ENCODE measurements at places on chromosomes 12 and 14.
A peak's percentile ranks its signal among the peaks of the same experiment; 100 is the strongest.

GRCh38 chr12:113831016-113831415, 135.1 kb downstream of the RBM19 start:
- DNase-seq, result no peak

DNA sequence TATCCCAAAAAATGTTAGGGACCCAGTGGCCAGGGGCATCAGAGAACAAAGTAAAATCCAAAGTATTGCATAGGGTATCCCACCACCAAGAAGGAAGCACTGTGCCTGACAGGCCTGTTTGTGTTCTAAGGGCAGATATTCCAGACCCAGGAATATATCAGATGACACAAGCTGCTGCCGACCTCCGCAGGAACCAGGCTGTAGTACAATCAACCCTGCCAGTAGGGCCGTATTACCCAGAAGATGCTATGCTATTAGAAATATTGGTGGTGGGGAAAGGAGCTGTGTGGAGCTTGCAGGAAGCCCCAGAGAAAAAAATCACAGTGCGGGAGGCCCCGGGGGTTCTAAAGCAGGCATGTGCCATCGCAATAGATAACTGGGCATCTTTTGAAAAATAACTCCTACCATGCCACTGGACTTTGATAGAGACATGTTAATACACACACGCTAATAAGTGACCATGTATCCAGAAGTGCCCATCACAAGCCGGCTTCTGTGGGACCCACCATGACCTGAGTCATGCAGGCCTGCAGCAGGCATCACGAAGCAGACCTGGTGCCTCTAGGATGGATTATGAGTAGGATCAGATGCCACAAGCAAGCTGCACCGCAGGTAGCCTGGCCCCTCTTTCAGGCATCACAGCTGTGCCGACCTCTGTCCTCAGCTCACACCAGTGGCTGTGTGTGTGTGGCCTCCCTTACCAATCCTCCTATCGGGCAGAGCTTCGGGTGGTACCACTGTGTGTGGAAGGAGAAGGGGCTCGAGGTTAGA, 242.7 kb downstream of the BCL11B start:
- DNase-seq, result no peak

- DNase-seq, result no peak
These were observed 108.0 kb downstream of the KITLG start for GRCh38 chr12:88472248-88472647.

- no peak for DNase-seq
These were observed 26.2 kb downstream of the MEG3 start for GRCh38 chr14:100851946-100852620.

DNA sequence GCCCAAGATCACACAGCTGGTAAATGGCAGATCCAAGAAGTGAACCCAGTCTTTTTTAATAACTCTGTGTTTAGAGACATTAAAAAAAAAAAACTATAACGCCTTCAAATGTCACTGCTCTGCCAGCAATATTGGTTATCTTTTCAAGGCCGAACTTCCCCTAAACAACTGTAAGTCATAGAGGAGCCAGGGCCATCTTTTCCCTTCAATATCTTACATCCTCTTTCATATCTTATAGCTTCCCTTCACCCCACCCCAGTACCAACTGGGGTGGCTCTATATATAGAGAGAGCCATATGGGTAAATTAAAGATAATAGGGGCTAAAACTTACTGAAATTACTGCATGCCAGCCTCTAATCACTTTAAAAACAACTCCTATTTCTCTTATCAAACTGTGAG, 100.2 kb downstream of the STAB2 start:
- DNase-seq, result no peak

DNA sequence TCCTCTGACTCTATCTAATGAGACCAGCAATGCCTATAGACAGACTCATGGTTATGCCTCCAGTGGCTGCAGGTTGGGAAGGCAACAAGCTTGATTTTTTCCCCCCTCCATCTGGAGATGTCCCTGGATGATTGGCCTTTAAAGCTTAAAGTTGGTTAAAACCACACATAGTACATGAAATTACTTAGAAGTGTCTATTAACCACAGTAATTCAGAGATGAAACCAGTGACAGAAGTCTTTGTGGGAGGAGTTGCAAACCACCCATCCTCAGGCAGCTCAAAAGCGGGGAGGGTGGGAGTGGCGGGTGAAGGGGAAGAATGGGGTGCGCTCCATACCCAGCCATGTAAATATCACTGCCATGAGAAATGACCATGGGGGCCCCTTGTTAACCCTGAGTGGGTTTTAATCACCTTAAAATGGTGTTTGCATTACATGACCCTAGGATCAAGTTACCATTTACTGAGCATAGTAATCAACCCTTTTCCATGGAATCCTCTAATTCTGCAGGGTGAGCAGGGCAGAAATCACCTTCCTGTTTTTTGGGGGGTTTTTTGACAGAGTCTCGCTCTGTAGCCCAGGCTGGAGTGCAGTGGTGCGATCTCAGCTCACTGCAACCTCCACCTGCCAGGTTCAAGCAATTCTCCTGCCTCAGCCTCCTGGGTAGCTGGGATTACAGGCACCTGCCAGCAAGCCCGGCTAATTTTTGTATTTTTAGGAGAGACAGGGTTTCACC, 133.5 kb downstream of the FOXN3 start:
- DNase-seq, result no peak

DNA sequence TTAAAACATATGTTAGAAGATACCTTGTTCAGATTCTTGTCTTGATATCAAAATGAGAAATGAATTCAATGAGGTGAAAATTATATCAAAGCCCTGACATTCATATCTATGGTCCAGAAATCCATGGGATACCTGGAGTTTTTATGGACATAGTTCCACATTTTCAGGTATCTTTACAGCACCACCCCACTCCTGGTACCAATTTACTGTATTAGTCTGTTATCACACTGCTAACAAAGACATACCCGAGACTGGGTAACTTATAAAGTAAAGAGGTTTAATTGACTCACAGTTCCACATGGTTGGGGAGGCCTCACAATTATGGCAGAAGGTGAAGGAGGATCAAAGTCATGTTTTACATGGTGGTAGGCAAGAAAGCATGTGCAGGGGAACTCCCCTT, 361.5 kb downstream of the PRKD1 start:
- no peak for DNase-seq

- no peak for DNase-seq
These were observed 1.9 kb upstream of the VRTN start for GRCh38 chr14:74346341-74346740.

DNA sequence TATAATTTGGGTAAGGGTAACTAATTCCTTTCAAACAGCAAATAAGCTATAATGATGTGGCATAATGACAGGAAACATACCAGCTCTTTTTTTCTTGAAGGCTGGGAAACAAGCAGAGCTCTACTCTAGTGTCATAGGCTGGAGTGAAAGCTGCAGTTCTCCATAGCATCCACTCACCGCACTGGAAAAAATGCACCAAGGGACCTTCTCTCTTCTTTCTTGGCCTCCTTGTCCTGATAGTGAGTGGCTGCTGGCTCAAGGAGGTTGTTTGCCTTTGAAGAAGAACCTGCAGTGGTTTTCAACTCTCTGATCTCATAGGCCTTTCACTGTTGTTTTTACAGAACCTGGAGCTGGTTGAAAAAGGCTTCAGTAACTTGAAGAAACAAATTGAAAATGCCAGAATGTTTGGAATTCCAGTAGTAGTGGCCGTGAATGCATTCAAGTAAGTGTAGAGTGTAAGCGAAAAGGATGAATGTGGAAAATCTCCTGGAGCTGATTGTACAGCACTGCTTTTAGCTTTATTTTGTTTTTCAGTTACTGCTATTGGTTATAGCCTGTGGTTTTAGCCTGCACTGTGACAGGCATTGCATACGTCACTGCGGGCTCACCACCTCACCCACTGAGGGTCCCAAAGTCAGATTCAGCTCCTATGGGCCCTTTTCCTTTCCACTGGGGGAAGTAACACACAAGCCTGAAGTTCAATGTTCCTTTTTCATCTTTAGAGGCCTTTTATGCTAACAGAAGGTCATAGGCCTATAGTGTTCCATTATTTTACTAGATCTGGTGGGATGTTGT, 17.2 kb upstream of the AKAP5 start:
- DNase-seq, result no peak

- DNase-seq, result no peak
These were observed 64.8 kb upstream of the PTGR2 start for GRCh38 chr14:73786636-73787485.

DNA sequence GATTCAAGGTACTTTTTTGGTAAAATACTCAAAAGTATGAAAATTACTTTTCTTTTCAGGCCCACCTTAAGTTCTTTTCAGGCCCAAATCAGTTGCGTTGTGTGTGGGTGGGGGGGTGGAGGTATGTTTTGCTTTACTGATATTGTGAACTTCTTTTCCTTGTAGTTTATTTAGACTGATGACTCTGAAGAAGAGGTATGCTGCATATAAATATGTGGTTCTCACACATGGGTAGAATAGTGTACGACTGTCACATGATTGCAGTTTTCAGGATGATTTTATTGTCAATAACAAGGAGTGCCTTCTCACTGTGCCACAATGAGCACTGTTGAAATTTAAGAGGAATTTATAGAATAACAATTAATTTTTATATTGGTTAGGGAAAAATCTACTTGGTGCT, 166.6 kb upstream of the ATP2B1 start:
- DNase-seq, result no peak

DNA sequence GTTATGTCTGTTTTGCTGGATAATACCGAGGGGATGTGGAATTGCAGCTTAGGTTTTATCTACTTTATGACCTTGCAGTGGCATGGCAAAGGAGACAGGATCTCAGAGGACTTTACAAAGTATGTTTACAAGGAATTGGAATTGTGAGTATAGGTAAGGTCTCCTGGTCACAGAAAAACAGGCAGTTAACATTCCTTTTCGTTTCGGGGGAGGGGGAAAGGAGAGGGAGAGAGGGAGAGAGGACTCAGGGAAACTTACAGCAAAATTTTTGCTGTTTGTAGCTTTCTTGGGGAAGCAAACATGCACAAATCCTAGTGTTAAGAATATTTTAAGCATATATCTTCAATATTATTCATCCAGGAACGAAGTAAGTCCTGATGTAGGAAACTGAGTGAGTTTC, 590.5 kb upstream of the LRFN5 start:
- DNase-seq, result no peak

- DNase-seq, result no peak
These were observed 40.1 kb upstream of the CISTR start for GRCh38 chr12:53791735-53792326.

DNA sequence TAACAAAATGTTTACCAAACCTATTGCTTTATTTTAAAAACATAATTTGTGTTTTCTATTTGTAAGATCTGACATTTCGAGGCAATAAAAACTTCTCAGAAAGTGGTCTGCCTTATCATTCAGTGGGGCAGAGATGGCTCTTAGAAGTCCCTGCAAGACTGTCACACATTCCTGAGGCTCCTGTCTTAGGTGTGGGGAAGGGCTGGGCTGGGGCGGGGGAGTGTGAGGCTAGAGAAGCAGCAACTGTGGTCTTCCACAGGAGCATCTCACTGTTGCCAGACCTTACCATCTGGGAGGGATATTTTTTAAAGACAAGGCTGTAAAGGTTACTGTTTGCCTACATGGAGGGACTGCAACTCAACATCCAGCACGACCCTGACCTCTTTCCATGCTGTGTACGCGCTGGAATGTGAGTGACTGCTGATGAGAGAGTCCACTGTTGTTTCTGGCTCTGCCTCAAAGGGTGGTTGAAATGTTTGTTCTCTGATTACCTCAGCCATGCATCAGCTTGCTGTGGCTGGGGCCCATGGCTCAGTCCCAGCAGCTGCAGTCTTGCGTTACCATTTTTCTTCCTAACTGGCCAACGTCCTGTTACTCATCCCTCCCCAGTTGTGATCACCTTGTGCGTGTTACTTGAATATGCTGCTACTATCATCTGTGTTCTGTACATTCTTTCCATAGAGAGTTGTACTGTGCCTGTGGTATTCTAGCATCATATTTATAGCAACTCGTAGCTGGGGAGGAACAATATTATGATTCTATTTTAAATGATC, 12.4 kb downstream of the ERG28 start:
- no peak for DNase-seq

- DNase-seq, result no peak
These were observed 14.1 kb upstream of the FAIM2 start for GRCh38 chr12:49917788-49918173.

DNA sequence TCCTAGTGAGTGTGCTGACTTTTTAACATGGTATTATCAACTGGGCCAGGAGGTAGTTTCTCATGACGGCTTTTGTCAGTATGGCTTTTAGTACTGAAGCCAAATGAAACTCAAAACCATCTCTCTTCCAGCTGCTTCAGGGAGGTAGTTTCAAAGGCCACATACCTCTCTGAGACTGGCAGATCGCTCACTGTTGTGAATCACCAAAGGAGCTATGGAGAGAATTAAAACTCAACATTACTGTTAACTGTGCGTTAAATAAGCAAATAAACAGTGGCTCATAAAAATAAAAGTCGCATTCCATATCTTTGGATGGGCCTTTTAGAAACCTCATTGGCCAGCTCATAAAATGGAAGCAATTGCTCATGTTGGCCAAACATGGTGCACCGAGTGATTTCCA, 141.1 kb downstream of the HMGA2 start:
- DNase-seq, result no peak

DNA sequence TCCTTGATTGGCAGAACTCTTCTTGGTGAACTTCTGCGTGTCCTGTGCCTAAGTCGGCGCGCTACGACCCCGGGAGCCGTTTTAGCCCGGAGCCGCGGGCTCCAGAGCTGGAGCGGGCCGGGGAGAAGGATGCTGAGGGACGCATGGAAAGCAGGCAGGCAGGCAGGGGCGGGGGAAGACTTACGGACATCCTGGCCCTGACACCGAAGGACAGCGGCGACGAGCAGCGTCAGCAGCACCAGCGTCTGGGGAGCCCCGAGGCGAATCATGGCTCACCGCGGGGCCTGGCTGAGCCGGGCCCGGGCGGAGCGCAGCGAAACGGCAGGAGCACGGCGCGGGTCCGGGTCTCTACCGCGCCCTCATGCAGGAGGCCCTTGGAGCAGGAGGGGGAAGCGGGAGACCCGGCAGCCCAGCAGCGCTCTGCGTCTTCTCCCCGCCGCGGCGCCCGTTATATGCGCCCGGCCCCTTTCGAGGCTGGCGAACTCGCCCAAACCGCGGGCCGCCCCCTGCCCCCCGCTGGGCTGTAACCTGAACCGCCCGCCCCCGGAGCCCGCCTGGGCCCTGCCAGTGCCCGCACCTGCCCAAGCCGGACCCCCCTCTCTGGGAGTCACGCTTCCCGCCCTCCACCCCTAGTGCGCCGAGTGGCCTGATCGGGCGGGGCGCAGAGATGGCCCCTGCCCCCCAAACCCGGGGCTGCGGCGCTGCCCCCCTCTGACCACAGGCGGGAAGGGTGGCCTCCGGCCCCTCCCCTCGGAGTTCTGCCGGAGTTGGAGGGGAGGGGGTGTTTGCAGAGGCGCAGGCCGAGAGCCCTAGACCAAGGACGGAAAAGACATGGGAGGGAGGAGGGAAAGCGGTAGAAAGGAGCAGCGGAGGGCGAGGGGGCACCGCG, at the start of gene COL2A1:
Gene COL2A1, minus strand, starts transcription at position 424 of the 889 bp plus-strand sequence. Its CDS starts 155 bp downstream, at position 269.
- no peak for DNase-seq

- DNase-seq, result no peak
These were observed 33.0 kb upstream of the FGF23 start for GRCh38 chr12:4412465-4412864.

GRCh38 chr12:101110866-101111265, 99.2 kb downstream of the SLC5A8 start:
- DNase-seq, result no peak

DNA sequence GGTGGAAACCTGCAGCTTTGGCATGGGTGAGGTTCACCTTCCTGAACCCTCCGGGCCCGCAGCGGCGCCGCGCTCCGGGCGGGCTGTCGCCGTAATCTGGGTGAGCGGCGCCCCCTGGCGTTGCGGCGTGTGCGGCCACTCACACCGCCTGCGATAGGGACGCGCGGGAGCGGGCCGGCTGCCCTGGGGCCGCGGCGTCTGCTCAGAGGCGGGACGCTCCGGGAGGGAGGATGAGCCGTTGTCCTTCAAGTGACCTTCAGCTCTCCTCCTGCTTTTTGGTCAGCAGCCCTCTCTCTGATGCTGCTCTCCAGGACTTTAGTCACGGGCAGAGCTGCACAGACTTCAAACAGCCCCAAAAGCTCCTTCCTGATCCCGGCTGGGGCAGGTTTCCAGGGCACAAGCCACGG, 211.7 kb upstream of the FKBP4 start:
- peak; percentile 32 for DNase-seq

Measured in DMS153 (cell line).